Hepatic stellate cell (primary cell): ENCODE measurements at places on chromosomes 12 and 14.
A peak's percentile ranks its signal among the peaks of the same experiment; 100 is the strongest.

DNA sequence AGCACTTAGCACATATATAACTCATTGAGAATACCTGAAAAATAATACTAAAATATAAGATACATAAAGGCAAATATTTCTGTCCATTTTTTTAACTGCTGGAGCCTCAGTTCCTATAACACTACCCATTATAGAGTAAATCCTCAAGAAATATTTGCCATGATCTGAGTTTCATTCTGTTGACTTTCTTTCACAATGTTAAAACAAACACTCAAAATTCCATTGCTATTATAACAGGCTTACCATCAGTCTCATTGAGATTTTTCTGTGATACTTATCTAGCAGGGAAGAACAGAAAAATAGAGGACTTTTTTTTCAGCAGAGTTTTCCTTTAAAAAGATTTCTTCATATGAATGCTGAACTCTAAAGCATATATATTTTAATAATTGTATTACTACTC, 24.5 kb downstream of the LMO3 start:
- DNase-seq: no peak

DNA sequence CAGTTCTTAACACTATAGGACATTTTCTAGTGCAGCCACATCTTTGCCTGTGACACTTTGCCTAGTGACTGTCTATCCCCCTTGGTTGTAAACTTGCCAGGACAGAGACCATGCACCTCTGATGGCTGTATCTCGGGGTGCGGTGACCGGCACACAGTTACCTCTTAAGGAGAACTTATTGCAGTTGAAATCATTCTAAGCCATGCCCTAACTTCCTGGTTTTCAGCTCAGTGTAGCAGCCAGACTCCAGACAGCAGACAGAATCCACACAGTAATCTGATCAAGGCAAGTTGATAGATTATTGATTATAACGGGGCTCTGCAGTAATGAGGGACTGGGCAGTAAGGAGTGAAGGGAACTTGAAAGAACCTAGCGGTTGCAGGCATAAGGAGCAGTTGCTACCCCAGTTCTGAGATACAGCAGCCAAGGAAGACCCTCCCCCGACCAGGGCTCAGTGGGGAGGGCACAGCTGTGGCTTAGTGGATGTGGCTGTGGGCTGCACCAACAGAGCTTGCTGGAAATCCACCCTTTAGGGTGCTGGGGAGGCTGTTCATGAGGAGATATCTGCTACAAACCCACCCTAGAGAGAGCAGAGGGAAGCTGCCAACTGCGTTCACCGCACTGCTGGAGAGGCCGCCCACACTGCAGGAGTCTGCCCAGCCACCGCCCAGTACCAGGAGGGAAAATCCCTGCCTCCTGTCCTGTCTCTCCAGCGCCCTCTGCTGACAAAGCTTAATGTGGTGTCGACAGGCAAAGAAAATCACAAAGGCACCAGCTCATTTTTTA, 58.2 kb upstream of the BEGAIN start:
- peak; percentile 69 for DNase-seq

- DNase-seq: no peak
Measured at GRCh38 chr14:72387726-72388125, 455.5 kb downstream of the RGS6 start.

- no peak for DNase-seq
Measured at GRCh38 chr12:104243551-104243950, 28.0 kb downstream of the TXNRD1 start.

DNA sequence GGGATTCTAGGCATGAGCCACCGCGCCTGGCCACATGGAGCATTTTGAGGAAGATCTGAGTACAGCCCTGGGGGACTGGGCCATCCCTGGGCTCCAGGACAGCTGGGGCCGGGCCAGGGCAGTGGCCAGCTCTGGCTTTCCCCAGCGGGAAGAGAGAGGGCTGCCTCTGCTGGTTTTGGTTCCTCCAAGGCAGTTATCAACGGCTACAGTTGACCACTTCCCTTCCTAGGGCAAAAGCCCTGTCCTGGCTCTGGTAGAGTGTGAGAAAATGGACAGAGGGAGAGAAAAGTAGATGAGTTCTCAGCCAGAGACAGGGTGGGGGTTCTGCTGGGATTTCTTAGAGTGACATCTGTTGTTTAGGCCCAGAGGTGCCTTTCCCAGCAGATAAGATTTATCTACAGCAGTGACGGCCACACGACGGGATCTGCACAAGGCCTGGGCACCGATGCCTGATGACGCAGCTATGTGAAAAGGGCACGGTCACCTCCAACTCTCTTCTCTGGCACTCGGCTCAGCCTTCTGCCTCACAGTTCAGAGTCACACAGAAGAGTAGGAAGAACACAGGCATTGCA, 5.5 kb upstream of the HVCN1 start:
- no peak for DNase-seq

GRCh38 chr12:9848899-9849298, 20.3 kb downstream of the CLEC2B start:
- no peak for DNase-seq

GRCh38 chr12:66044731-66045130, 85.8 kb downstream of the LLPH start:
- no peak for DNase-seq

DNA sequence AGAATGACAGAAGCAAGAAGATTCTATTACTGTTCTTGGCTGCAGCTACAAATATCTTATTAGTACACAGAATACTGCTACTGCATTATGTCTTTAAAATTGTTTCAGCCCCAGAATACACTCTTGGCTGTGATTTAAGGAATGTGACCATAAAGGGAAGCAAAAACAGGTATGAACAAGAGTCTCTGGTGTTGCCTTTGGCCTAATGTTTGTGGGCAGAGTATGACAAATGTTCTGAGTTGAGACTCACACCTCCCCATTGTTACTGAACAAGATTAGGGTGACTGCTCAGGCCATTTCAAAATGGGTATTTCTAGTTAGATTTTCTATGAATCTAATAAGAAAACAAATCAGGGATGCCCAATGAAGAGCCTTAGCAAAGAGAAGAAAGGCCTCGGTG, 28.5 kb downstream of the TTC6 start:
- DNase-seq: no peak

DNA sequence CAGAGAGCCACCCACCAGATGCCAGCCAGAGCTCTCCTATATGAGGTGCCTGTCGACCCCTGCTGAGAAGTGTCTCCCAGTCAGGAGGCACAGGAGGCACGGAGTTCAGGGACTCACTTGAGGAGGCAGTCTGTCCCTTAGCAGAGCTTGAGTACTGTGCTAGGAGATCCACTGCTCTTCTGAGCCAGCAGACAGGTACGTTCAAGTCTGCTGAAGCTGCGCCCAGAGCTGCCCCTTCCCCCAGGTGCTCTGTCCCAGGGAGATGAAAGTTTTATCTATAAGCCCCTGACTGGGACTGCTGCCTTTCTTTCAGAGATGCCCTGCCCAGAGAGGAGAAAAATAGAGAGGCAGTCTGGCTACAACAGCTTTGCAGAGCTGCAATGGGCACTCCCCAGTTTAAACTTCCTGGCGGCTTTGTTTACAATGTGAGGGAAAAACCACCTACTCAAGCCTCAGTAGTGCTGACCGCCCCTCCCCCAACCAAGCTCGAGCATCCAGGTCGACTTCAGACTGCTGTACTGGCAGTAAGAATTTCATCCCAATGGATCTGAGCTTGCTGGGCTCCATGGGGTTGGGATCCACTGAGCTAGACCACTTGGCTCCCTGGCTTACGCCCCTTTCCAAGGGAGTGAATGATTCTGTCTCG, 146.7 kb upstream of the USP15 start:
- DNase-seq: no peak
